Pulmonary artery endothelial cell (primary cell): ENCODE measurements at places on chromosomes 5 and 9. TPM values are rescaled to one million over a fixed set of nuclear protein-coding genes. Genes with fewer than 3 reads are reported as not detected.

DNA sequence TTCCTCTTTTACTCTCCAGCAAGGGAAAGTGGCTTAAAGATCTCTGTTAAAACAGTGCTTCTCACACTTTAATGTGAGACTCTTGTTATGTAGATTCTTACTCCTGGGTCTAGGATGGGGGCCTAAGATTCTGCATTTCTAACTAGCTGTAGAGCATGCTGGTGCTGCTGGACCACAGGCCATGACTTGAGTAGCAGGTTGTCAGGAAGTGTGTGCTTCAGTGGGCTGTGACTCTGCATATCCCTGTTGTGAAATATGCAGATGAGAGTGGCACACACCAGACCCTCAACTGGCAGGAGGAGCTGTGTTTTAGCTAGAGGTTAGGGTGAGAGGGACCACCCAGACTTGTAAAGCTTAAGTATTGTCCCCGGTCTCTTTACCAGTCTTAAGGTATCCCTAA lies 191.1 kb upstream of the DMRT1 start:
- no peak for DNase-seq

DNA sequence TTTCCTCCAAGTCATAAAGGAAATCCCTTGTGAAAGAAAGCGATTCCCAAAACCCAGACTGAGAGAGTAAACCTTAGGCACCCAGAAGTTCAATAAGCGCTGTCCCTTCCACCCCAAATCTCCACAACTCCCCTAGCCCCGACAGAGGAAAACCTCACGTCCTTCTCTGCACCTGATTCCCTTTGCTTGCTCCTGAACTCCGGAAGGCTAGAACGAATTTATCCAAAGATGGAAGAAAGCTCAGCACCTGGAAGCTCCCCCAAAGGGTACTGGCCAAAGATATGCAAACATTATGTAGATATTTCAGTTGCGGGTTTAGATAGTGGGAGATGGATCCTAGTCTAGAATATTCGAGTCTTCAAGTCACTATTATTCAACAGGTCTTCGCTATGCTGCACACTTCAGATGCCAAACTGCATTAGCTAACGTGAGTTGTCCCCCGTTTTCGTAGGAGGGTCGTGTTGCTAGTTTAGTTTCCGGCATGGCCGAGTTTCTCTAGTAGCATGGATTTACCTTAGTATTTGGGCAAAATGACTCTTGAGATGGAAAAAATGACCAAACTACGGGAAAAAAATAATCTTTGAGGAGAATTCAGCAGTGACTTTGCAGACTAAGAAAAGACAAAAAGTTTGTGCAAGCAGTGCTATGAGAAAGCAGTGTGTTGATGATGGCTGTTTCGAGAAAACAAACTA lies 27.7 kb downstream of the NR2F1 start:
- no peak for DNase-seq

DNA sequence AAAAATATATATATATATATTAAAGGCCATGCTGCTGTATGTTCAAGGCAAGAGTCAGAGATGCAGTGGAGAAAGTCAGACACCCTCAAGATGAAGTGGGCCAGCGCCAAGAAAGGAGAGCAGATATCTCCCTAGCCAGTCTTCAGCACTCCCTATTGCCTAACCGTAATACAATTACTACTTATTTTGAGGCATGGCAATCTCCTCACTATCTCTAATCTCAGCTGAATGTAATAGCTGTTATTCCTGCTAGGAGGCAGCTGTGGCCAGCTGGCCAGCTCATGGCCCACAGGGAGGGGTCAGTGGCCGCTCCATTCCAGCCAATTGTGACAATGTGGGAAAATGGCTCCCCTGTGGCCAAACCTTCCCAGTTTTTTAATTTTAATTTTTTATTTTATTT lies 87.5 kb upstream of the FBXW11 start:
- no peak for DNase-seq

GRCh38 chr5:171442287-171443042 lies 23.0 kb downstream of the FGF18 start:
- DNase-seq, result no peak

DNA sequence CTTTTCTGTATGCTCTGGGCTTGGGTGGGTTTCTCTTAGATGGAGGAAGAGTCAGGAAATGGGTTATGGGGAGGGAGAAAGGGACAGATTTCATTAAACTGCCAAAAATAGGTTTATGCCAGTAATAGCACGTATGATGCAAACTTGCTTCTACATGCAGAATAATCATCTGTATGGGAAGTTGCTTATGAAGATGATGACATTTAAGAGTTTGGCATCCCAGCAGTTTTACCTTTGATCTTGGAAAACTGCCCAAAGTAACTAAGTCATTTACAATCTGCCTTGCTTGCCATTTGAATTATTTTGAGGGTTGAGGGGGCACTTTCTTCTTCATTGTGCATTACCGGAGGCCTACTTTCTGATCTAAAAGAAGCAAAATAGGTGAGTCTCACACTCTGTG lies 282.9 kb upstream of the ANKRD55 start:
- DNase-seq, result no peak

GRCh38 chr5:35458824-35459207 lies 158.8 kb upstream of the SPEF2 start:
- no peak for DNase-seq

DNA sequence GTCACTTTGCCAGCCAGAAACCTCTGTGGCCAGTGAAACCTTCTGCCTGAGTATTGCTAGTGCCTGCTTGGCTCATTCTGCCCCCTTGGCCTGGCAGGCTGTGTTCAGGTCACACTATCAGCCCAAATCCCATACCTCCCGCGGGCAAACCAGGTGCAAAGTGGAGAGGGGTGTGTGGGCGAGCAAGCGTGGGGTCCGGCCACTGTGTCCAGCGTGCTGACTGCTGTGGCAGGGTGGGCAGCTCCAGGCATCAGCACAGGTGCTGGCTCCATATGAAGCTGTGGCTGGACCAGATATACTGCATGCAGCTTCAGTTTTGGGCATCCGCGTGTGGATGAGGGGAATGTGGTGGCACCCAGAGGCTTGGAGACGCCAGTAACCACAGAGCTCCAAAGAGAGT lies 576.5 kb upstream of the EDIL3 start:
- no peak for DNase-seq

GRCh38 chr5:74667396-74667795 lies 17.6 kb upstream of the HEXB start:
- DNase-seq, result no peak

- DNase-seq, result no peak
Measured at GRCh38 chr5:132663771-132664695, 6.1 kb downstream of the IL13 start.

GRCh38 chr5:103216697-103217096 lies 41.9 kb upstream of the MACIR start:
- DNase-seq, result no peak

GRCh38 chr5:154112255-154112654 lies 73.5 kb downstream of the MFAP3 start:
- DNase-seq, result no peak

GRCh38 chr9:15513335-15513734 lies 2.6 kb upstream of the PSIP1 start:
- DNase-seq, result no peak

GRCh38 chr5:128154943-128155342 lies 71.4 kb downstream of the SLC12A2 start:
- DNase-seq, result no peak

GRCh38 chr5:14172149-14172795 lies 29.1 kb downstream of the TRIO start:
- DNase-seq, result no peak

- no peak for DNase-seq
Measured at GRCh38 chr5:44189255-44189654, 200.0 kb downstream of the FGF10 start.

- DNase-seq, result no peak
Measured at GRCh38 chr9:114480746-114481435, 24.4 kb downstream of the WHRN start.

PCDHA7 gene
- 0.25 and 0.33 TPM in 2 replicates for total RNA-seq

CDK5RAP2 gene
- 26.5 and 34.9 TPM in 2 replicates for total RNA-seq

ERBIN gene
- 43.8 and 54.1 TPM in 2 replicates for total RNA-seq

PCDHB16 gene
- total RNA-seq, result under 0.01 and 0.13 TPM in 2 replicates

PCDHB6 gene
- total RNA-seq, result 0.04 and 0.07 TPM in 2 replicates

CCIN gene
- 1.2 and 2.3 TPM in 2 replicates for total RNA-seq
